Kidney tubule cell (primary cell): ENCODE measurements at places on chromosomes 4 and X.

- no peak for DNase-seq
Observed at GRCh38 chr4:65021737-65022136, 612.5 kb upstream of the TECRL start.

- DNase-seq = no peak
Observed at GRCh38 chrX:124086411-124086810, 124.9 kb downstream of the STAG2 start.

- DNase-seq = no peak
Observed at GRCh38 chr4:152039691-152040090, 278.9 kb upstream of the GATB start.

- peak; percentile 81 for DNase-seq
Observed at GRCh38 chr4:26346203-26346620, 25.4 kb downstream of the RBPJ start.

- DNase-seq = peak; percentile 83
Observed at GRCh38 chr4:72031868-72032608, at the start of gene NPFFR2. Gene NPFFR2 (plus strand): TSS chr4:72032000. CDS start chr4:72128592, 96,592 bp downstream.

- no peak for DNase-seq
Observed at GRCh38 chrX:38249965-38250364, 29.3 kb upstream of the SRPX start.

DNA sequence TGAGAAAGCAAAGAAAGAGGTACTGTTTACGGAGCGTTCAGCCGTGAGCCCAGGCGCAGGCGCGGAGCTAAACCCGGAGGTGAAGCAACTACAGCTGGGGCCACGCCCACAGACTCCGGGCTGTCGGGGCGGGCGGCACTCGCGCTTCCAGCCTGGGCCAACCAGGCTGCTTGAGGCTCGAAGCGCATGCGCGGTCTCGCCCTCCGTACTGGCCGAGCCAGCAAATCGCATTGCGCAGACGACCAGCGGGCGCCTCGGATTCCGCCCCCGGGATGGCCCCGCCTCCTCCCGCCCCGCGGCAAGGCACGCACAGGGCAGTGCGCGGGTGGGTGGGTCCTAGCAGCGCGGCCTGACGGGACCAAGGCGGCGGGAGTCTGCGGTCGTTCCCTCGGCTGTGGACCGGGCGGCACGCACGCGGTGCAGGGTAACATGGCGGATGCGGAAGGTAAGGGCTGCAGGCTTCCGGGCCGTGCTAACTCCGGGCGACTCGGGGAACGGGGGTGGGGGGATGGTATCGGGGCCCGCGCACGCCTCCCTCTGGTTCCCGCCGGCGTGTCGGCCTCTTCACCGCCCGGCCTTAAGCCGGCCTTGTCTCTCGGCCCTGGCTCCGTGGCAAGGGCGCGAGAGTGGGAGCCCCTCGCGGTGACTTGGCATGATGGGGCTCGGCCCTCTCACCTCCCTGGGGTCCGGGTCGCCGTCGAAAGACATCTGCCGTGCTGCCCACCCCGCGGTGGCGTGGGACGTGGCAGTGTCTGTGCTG is at the start of gene DKC1:
TSS of gene DKC1 (plus strand) at position 328 of the 760 bp plus-strand sequence. CDS start at position 430, 102 bp downstream.
- peak; percentile 96 for DNase-seq

GRCh38 chrX:64192040-64192439 is 13.5 kb downstream of the AMER1 start:
- no peak for DNase-seq

- peak; percentile 25 for DNase-seq
Observed at GRCh38 chrX:150364347-150365050, 1.4 kb downstream of the MAMLD1 start.

DNA sequence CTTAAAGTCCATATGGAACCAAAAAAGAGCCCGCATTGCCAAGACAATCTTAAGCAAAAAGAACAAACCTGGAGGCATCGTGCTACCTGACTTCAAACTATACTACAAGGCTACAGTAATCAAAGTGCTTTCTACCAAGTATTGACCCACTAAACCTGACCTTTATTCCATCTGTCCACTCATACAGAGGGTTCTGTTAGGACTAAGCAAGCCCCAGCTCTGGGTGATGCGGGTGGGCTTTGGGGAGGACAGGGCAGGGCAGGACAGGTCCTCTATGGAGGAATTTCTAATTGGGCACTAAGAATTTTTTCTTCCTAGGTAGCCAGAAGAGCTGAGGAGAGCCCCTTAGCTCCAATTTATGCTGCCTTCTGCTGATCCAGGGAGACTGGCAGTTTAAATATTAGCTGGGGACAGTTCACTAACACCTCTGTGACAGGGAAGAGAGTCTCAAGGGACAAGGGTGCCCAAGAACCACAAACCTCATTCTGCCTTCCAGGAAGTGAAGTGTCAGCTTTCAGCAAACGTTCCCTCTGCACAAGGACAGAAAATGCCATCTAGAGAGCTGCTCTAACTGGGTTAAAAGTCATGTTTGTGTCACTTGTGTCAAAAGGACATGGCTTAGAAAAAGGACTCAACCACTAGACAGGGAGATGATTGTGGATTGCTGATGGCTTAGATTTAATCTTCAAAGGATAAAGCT is 143.2 kb downstream of the KIT start:
- no peak for DNase-seq

- no peak for DNase-seq
Observed at GRCh38 chrX:13892856-13893255, 76.0 kb upstream of the GPM6B start.

GRCh38 chr4:112172180-112172579 is 26.9 kb downstream of the FAM241A start:
- DNase-seq = no peak

- no peak for DNase-seq
Observed at GRCh38 chrX:107748506-107748905, 27.1 kb downstream of the TSC22D3 start.

GRCh38 chr4:123170843-123171242 is 225.8 kb upstream of the SPRY1 start:
- peak; percentile 11 for DNase-seq

DNA sequence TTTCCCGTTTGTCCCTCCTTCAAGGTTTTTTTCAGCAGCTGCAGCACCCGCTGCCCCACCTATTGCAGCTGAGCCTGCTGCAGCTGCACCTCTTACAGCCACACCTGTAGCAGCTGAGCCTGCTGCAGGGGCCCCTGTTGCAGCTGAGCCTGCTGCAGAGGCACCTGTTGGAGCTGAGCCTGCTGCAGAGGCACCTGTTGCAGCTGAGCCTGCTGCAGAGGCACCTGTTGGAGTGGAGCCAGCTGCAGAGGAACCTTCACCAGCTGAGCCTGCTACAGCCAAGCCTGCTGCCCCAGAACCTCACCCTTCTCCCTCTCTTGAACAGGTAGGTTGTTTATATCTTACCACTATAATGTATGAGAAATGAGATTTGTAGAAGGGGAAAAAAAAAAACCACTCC is 4.5 kb downstream of the PRR27 start:
- DNase-seq = no peak

- DNase-seq = peak; percentile 18
Observed at GRCh38 chr4:126777649-126778048, 855.1 kb upstream of the INTU start.

DNA sequence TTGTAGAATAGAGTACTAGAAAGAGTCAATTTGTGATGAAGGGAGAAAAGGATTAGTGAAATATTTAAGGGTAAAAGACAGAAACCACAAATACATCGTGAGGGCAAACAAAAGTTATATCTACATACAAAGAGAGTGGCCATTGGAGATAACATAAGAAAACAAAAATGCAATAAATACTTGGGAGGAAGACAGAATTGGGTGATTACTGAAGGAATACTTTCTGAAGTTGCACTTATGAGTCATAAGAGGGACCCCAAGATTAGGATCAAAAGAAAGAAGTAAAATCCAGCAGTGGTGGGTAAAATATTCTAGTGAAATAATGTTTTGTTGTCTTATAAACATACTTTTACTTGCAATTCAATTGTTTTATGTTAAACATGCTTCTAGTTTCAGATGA is 53.7 kb downstream of the GLRA3 start:
- DNase-seq = no peak

DNA sequence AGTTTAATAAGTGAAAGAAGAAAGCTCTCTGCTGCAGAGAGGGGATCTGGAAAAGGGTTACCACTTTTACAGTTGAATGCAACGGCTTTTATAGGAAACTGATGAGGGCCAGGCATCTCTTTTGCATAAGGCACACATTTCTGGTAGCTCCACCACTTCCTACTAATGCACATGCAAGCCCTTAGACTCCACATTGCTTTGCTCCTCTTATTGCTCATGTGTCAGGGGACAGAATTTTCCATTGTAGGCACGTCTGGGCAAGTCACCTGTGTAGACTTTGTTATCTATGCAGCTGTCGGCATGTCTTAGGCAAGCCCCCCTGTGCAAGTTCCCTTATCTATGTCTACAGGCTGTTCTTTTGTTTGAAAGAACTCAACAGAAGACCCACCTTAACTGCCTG is 294.6 kb upstream of the STS start:
- no peak for DNase-seq

DNA sequence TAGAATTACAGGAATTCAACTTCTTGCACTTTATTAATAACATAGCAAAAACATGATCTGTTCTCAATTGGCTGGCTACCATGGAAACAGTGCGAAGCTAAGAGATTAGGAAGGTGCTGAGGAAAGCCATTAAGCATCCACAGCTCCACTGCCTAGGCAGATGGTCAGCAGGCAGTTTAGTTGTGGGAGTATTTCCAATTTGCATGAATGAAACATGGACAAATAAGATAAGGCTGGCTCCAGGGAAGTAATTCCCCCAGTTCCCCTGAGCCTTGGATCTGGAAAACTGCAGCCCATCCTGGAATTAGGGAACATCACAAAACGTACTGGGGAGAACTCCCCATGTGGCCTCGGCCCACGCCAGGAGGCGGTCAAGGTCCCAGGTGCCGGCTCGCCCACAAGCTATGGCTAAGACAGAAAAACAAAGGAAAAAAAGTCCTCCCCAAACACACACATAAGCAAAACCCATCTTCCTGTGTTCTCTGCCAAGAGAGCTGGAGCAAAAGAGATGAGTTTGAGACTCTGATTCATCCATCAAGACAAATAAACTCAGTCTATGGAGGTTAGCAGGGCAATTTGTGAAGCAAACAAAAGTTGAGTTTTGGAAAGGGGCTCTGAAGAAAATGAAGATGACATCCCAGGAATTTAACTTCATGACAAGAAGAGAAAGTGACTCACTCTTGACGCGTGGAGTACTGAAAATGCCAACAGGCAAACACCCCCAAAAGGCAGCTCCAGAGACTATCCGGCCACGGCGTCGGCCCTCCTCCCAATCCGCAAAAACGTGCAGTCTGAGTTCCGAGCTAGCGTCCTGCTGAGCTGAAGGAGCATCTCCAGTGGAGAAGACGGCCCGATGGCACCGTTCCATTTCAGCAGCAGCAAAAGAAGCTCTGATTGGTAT is 45.1 kb downstream of the IGFBP7 start:
- peak; percentile 64 for DNase-seq

GRCh38 chr4:186500721-186501304 is 54.6 kb downstream of the MTNR1A start:
- peak; percentile 25 for DNase-seq

- DNase-seq = no peak
Observed at GRCh38 chrX:110294087-110294486, 23.8 kb downstream of the AMMECR1 start.

- no peak for DNase-seq
Observed at GRCh38 chr4:726235-726787, 20.7 kb downstream of the PCGF3 start.

DNA sequence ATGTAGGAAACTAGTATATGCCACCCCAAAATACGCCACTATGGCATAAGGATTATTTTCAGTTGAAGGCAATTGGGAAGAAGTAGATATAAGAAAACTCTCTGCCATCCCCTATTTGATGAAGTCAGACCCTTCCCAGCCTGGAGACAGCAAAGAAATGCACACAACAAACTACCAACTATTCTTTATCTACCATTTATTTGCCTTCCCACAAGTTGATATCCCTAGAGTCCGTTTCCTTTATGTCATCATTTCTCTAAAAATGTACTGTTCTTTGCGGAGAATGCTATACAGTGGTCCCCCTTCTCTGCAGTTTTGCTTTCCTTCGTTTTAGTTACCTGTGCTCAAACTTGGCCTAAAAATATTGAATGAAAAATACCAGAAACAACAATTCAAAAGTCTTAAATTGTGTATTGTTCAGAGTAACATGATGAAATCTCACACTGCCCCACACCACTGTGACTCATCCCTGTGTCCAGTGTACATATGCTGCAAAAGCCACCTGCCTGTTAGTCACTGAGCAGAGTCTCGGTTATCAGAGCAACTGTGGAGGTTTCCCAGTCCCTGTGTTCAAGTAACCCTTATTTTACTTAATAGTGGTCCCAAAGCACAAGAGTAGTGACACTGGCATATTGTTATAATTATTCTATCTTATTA is 152.3 kb downstream of the WDFY3 start:
- DNase-seq = peak; percentile 86

DNA sequence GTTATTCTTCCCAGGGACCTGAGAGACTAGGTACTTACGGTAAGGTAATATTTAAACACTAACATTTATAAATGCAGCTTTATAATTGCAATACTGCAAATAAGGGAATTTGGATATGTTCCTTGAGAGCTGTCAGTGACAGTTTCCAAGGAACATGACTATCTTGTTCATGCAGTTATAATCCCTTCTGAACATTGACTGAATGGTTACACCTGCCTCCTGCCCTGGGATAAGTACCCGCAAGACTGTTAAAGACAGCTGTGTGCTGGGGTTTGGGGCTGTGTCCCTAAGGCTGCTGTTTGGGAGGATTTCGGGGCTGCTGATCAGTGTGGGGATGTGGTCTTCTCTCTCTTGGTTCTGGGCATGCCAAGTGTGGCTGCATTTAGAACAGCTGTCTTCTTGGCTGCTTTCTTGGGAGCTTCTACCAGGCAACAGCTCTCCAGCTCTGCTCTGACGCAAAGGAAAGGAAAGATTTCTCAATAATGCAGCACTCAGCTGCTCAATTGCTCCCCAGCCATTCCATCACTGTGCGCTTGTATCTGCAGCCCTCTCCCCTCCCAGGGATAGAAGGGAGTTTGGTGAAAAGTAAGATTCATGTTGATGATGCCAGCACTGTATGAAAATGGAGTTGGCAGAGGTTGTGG is 298.8 kb upstream of the TAPT1 start:
- DNase-seq = no peak

DNA sequence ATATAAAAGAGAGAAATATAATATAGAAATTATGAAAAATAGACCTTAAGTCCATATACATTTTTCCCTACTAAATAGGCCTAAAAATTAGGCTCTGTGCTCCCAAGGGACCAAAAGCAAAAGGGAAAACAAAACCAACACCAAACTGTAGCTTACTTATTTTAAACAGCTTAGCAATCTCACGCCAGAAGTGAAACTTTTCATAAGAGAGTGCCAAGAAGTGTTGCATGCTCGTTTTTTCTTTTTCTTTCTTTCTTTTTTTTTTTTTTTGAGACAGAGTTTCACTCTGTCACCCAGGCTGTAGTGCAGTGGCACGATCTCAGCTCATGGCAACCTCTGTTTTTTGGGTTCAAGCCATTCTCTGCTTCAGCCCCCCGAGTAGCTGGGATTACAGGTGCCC is 250.4 kb downstream of the TMA16 start:
- no peak for DNase-seq

GRCh38 chrX:112235547-112235946 is 153.0 kb upstream of the TRPC5 start:
- DNase-seq = no peak

DNA sequence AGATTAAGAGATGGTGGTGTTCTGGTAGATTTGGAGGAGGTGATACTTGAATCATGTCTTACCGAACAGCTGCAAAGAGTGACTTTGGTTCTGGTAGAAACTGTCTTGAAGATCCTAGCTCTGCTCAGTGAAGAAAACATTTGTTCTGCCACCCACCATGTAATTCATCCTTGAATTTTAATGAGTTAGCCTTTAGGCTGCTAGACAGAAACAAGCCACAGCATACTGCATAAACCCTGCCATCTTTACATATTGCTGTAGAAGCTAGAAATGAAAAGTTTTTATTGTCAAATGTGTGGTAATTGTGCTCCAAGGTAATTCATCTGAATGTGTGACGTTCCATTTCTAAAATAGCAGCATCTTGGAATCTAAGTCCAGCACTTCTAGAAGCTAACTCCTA is 161.0 kb upstream of the RAPGEF2 start:
- no peak for DNase-seq
